ENCODE measurements at places on chromosomes 2 and 18.
A peak's percentile ranks its signal among the peaks of the same experiment; 100 is the strongest.

GRCh38 chr18:70384181-70384790 lies 95.4 kb downstream of the SOCS6 start:
- DNase-seq, result no peak

GRCh38 chr2:173462892-173463840 lies 108.5 kb downstream of the CDCA7 start:
- DNase-seq, result no peak

GRCh38 chr18:7789856-7790552 lies 222.9 kb downstream of the PTPRM start:
- DNase-seq, result no peak

DNA sequence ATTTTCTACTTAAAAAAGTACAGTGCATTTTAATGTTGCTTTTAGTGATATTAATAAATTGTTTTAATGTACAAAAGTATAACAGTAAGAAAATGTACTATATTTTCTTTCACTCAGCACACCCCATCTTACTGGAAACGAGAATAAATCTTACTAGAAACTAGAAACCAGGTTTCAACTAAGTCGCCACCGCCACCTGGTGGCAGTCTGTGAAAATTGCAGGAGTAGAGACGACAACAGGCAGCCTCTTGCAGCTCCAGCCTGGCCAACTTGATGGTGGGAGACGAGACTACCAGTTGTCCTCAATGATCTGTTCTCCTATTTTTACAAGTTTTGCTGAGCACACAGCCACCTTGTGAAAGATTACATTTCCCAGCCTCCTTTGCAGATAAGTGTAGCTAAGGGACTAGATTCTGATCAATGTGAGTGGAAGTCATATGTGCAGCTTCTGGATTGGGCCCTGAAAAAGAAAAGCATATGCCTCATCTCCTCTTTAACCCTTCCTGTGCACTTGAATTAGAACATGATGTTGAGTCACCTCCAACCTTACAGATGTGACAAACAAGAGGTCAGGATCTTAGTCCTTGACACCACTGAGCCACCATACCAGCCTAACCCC lies 8.7 kb downstream of the OTOF start:
- DNase-seq, result peak; percentile 55

DNA sequence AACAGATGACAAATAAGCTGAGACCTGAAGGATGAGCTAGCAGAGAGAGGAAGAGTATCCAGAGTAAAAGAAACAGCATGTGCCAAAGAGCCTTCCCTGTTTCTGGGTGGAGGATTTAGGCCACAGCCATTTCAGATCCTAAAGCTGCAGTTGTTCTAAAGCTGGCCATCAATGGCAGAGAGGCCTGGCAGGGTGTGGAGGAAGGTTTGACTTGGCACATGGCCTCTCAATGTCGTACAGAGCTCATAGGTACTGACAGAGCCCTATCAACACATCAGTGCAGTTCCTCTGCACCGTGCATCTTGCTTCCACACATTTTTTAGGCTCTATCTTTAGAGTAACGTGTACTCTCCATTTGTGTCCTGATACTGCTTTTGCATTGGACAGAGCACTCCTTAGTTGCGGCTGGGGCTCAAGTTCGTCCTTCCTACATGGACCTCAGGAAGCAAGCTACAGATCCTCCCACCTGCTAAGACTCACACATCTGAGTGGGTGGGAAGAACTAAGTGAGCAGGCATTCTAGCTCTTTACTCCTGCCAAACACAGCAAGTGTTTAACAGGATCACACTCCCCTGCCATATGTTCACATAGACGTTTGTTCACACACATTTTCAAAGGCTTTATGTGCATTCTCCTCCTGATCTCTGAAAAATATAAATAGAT lies 3.0 kb upstream of the CHMP3 start:
- DNase-seq, result no peak

Data from right lobe of liver (tissue), 6 donors.